NCI-H2171 (cell line): ENCODE measurements at places on chromosomes 5 and 9.

DNA sequence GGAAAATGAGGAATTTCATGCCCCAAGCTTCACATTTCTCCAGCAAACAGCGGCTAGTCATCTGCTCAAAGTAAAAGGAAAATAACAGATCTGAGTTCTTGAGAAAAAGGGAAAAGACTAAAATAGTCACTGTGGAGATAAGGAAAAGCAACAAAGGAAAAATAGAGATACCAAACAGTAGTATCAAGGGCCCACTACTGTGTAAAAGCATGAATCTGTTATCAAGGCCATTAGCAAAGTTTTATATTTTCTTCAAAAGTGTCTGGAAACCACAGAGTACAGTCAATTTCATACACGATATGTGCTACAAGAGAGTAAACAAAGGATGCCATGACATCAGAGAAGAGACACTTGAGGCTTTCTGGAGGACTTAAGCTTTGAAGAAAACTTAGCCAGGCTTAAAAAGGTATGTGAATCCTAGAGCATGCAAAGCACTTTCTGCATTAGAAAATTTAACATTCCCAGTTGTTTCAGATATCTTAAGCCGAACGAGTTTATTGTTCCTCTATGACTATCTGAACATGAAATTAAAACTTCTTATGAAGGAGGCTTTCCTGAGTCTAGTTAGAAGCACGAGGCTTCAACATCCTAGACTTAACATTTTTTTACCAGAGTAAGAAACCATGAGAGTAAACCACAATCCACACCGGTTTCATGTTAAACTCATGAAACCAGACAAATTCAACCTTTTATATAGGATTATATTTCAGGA lies 1.2 kb downstream of the TTC33 start:
- DNase-seq = no peak

- DNase-seq = no peak
These were observed 131.5 kb upstream of the GRHPR start for GRCh38 chr9:37290940-37291485.

GRCh38 chr5:179165421-179166170 lies 105.4 kb downstream of the ZNF354C start:
- no peak for DNase-seq

DNA sequence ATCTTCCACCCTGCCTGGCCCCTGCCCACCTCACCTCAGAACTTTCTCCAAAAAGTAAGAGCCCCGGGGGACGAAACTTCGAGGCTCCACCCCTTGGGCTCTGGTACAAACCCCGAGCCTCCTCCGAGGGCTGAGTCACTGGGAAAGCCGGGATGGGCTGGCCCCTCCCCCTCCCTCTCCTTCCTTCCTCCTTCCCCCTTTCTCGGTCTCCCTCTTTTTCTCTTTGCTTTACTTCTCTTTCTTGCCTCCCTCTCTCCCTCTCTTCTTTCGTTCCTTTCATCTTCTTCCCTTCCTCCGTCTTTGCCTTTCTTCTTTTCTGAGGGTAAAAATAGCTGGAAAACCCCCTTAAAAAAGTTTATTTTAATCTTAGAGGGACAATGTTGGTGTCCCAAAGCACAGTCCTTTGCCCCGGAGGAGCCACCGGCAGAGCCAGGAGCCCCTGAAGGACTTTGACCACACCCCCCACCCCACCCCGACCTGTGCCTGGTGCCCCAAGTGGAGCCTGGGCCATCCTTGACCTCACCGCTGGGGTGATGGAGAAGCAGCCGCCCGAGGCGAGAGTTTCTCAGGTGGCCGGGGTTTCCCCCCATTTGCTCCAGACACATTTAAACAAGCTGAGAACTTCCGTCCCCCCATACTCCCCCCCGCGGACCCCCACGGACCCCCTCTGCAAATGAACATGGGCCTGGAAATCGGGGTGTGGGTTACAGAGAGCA lies 5.7 kb upstream of the NOTCH1 start:
- no peak for DNase-seq

DNA sequence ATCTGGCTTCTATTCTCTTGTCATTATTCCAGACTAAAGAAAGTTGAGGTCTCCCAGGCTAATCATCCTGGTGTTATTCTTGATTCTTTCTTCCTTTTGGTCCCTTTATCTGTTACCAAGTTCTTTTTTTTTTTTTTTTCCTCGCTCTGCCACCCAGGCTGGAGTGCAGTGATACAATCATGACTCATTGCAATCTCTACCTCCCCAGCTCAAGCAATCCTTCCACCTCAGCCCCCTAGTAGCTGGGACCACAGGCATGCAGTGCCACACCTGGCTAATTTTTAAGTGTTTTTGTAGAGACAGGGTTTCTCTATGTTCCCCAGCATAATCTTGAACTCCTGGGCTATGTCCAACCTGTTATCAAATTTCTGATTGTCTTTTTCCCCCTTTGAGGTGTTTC lies 126.6 kb upstream of the DHFR start:
- no peak for DNase-seq

GRCh38 chr5:27474395-27474794 lies 436.0 kb upstream of the CDH9 start:
- DNase-seq = no peak

DNA sequence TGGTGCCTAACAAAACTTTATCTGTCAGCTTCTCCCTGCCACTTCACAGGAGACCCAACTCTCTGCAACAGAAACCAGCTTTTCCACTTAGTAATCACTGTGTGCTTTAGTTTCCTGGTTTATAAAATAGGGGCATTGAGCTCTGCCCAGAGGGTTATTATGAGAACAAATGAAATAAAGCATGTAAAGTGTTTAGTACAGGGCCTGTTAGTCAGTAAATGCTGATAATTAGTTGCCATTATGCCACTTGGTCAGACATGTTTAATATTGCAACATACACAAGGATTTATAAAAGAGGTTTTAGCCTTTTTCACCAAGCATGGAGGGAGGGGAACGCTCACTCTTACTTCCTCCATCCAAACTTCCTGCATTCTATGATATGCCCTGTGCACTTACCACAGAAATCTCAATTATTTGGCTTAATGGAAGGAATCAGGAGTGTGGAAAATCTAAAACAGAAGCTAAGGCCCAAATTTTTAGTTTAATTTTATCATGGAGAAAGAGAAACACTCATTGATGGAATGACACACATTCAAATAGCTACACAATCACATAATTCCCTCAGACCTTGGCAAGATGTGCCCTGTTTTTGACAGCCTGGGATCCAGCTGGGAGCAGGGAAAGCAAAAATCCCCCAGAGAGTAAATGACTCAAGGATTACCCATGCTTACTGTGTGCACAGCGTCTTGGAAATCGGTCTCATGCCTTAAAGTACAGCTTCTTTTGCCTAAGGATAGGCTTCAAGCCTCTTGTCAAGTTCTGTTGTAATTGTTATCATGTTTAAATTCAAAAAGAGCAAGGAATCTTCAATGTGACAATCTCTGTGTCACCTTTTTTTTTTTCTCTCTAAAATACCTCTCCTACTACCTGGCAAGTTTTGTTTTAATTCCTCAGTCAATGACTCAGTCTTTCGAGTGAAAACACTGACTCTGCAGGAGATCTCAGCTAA lies 34.0 kb downstream of the ZNF474 start:
- no peak for DNase-seq

DNA sequence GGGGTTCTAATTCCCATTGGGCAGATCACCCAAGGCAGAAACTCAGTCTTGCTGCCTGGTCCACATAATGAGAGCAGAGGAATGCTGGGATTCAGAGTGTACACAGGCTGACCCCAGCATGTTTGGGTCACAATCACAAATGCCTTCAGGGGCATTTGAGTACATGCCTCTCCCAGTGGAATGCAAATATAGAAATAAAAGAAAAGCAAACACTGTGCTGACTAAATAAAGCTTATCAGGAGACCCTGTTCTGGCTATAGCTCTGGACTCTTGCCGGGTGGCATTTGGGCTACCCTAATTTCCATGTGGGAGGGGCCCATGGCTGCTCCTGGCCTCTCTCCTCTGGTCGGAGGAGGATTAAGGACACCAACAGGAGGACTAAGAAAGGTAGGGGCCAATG lies 121.4 kb downstream of the DOCK8 start:
- DNase-seq = no peak

DNA sequence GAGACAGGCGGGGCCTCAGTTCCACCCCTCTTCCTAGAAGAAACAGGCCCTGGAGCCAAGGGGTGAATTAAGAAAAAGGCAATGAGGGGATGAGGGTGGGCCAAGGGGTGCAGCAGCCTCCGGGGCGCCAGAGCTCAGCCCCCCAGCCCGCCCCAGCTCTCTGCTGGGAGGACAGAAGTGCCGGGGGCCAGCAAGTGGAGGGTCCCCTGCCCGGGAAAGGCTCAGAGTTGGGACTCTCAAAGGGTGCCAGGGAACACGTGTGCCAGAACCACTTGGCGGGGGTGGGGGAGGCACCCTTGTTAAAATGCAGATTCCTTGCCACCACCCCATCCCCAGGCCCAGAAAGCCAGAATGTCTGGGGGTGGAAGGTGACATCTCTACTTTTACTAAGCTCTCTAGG lies 67.6 kb upstream of the BARHL1 start:
- DNase-seq = no peak

DNA sequence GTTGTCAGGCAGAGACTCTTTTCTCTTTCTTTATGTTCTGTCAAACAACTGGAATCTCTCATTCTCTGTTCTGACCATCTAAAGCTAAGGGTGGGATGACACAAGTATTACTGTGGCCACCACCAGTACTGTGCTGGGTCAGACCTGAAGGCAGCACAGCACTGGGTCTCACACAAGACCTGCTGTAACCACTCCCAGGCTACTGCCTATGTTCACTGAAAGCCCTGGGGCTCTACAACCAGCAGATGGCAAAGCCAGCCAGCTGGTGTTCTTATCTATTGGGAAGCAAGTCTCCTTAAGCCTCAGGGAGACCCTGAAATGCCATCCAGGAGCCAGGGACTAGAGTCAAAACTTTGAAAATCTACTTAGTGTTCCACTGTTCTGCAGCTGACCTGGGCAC lies 189.5 kb downstream of the SLCO4C1 start:
- no peak for DNase-seq

GRCh38 chr9:125538092-125538473 lies 168.9 kb downstream of the MAPKAP1 start:
- DNase-seq = no peak

DNA sequence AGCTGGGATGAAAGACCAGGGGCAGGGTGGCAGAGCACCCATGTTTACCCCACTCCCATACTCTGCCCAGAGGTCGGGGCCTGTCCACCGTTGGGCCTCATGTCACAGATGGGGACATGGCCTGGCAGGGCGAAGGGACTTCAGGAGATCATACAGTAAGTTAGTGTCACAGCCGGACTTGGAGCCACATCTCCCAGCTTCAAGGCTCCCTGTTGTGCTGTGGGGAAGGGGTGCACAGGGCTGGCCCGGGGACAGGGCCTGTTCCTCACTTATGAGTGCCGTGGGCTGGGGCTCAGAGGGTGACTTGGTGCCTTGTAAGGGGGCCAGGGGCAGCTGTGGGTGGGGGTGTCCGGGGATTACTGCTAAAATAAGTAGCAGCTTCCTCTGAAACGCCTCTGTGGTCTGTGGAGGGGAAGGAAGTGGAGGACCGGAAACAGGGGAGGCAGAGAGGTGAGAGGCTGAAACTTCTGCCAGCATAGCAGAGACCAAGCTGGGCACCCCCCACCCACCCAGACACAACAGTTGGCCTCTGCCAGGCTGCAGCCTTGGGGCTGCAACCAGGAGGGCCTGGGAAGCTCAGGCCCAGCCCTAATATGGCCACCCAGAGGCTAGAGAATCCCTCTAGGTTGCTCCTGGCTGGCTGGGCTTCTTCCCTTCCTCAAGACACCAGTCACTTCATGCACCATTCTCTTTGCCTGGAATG lies 41.1 kb upstream of the NEK6 start:
- DNase-seq = no peak

GRCh38 chr5:141680751-141681201 lies 1.3 kb downstream of the ARAP3 start:
- DNase-seq = no peak
